Aorta (tissue), 5 donors: ENCODE measurements at places on chromosomes 16 and 17. TPM values are rescaled to one million over a fixed set of nuclear protein-coding genes. Genes with fewer than 3 reads are reported as not detected.

DNA sequence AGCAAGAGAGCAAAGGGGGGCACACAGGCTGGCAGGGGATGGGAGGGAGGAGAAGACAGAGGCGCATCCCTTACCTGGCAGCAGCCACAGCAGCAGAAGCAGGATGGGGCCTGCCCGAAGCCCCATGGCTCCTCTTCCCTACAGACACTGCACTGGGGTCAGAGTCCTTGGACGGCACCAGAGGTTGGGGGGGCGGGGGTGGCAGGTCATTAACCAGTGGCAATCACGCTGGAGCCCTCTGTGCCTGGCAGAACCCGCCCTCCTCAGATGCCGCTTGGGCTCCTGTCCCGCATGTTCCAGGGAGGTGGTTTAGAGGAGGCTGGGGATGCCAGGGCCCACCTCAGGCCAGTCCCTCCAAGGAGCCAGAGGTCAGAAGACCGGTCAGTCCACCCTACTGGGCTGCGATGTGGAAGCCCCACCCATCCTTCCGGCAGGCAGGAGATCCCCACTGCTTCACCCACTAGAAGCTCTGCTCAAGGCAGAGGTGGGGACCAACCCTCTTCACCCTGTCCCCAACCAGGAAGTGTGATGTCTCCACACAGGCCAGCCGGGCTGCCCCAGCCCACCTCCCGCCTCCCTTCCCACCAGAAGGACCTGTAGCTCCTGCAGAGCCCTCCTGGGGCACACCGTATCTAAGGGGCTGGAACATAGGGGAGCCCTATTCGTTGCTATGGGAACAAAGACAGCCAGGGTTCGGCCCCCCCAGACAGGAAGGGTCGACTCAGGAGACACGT lies 11.7 kb downstream of the ZG16B start:
- H3K27ac ChIP-seq, result no peak overlapping the region
- H3K36me3 ChIP-seq, result no peaks in the 10 kb centered on the region
- H3K4me1 ChIP-seq, result no peaks in the 10 kb centered on the region
- H3K4me3 ChIP-seq, result no peak overlapping the region
- DNase-seq, result peak; percentile 53
- H3K27me3 ChIP-seq, result no peaks in the 10 kb centered on the region

The C1QTNF8 gene
- polyA plus RNA-seq, result 1.2 TPM

- no peak overlapping the region for H3K27ac ChIP-seq
- no peak overlapping the region for H3K4me3 ChIP-seq
- no peaks in the 10 kb centered on the region for H3K27me3 ChIP-seq
- no peaks in the 10 kb centered on the region for H3K36me3 ChIP-seq
- no peak for DNase-seq
Observed at GRCh38 chr17:65953316-65954147, 238.4 kb downstream of the CEP112 start.

GRCh38 chr16:63907251-63907650 lies 1214.6 kb downstream of the CDH11 start:
- H3K27ac ChIP-seq, result no peak overlapping the region
- H3K4me3 ChIP-seq, result no peak overlapping the region
- no peaks in the 10 kb centered on the region for H3K27me3 ChIP-seq
- no peaks in the 10 kb centered on the region for H3K4me1 ChIP-seq

DNA sequence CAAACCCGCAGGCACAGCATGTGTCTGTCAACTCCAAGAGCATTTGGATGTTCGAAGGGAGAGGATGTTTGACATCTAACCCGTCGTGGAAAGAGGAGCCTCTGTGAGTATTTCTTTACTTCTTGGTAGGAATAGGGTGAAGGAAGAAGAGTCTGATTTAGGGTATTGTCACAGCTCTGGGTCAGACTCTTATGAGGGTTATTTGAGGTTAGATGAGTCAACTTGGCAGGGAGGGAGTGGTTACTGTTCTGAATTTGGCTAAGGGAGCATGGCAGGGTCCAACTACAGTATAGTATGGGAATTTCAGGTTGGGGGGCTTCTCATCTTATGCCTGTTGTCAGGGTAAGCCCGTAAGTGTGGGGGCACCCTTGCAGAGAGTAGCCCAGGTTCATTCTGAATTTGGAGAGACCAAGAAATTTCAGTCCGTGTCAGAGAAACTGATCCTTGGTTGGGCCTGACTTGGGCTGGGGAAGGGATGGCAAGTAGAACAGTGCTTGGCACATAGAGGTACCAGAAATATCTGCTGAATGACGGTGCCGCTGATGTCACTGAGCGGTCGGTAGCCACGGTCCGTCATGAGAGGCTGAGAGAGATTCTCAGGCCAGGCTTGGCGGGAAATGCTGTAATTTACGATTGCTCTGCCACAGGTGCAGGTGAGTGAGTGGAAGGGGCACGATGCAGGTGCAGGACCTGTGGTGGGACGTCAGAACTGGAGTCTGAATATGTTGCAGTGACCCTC lies 43.2 kb downstream of the MYH3 start:
- no peak for DNase-seq
- H3K27me3 ChIP-seq, result no peaks in the 10 kb centered on the region
- no peak overlapping the region for H3K4me3 ChIP-seq
- H3K4me1 ChIP-seq, result no peaks in the 10 kb centered on the region

DNA sequence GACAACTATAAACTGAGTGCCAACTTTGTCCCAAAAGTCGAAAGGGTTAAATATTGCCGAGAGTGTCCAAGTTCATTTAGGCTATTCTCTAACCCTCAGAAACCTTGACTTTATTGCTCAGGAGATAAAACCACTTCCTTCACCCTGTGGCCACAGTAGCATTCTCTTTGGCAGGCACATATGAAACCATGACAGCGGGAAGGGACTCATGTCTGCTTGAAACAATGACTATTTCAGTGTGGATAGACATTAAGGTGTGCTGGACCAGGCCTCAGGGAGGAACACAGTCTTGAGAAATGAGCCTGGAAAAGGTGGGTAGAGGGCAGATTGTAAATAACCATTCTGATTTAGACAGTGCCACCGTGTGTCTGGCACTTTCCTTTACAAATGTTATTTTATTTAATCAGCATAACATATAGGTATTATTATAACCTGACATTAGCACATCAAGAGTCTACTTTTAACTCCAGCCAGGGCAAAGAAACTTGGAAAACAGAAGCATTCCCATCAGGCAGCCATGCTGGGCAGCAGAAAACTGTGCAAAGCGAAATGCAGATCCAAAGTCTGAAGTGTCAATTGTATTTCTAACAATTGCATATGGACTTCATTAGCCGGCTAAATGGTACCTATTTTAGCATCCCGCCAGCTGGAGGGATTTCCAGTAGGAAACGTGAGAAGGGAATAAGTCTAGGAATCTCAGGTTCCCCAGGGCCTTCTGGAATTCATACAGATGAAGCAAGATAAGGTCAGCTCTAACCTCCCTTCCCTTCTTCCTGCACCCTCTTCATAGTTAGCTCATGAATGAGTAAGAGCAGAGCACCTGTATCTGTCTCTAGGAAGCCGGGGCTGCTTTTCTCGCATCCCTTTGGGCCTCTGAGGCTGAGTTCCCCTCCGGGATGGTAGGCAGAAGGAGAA lies 212.8 kb upstream of the ELAC2 start:
- no peaks in the 10 kb centered on the region for H3K27me3 ChIP-seq
- H3K27ac ChIP-seq, result no peak overlapping the region
- H3K36me3 ChIP-seq, result no peaks in the 10 kb centered on the region

GRCh38 chr17:17508646-17509591 lies 12.7 kb upstream of the RASD1 start:
- DNase-seq, result peak; percentile 57
- no peaks in the 10 kb centered on the region for H3K36me3 ChIP-seq
- H3K4me1 ChIP-seq, result no peaks in the 10 kb centered on the region
- no peak overlapping the region for H3K27ac ChIP-seq
